ENCODE measurements at places on chromosomes 1 and 21.

- peak; percentile 57 for DNase-seq
Measured at GRCh38 chr1:1291548-1292441, 11.6 kb downstream of the SCNN1D start.

GRCh38 chr1:91697416-91697815, 188.5 kb downstream of the TGFBR3 start:
- DNase-seq, result peak; percentile 68

DNA sequence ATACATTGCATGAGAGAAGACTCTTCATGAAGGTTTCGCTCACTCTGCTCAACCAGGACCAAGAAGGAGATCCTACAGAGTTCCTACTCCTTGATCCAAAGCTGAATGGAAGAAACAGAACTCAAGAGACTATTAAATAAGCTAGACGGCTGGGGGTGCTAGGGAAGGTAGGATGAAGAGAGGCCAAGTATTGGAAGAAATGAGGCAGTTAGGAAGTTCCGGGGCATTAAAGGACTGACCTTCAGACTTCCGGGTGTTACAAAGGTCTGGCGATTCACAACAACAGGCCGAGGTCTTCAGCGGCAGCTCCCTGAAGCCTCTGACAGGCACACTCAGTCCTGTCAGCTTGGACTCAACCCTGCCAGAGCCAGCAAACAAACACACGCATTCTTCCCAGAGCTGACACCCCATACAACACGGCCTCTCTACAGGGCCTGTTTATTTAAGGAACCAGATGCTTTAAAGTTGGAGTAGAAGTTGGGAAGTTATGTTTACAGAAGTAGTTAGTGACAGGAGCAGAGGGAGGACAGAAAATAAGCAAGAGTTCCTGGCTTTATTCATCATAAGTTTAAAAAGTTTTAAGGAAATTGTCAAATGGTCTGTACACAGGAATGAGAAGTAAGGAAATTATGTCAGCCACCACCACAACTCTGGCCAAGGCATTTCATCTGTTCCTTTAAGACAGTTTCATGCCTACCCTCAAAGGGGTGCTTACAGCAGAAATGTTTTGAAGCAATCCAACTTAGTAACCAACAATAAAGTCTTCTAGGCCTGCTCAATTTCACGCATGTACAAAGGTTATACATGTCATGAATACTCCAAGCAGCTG, 4.7 kb downstream of the SORT1 start:
- no peak for DNase-seq

GRCh38 chr21:33854604-33855003, 61.0 kb downstream of the ATP5PO start:
- DNase-seq, result no peak

DNA sequence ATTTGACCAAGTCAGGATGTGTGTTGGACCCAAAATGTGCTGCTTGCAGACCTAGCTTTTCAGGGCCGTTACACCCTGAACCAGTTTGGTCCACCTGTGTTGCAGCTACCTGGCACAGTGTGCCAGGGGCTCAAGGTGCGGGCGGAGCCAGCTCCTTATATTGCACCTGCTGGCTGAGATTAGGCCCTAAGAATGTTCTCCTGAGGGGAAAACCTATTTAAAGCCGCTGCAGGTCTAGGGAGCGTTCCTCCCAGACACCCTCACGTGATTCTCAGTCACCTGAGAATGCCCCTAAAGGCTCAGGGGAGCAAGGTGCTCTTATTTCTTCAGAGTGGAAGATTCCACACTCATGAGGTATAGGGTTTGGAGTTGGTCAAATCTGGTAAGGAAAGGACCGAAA, 12.0 kb downstream of the GSTM3 start:
- DNase-seq, result no peak

- DNase-seq, result no peak
Measured at GRCh38 chr1:200107004-200107470, 79.5 kb downstream of the NR5A2 start.

GRCh38 chr1:78048446-78048845, 2.7 kb downstream of the GIPC2 start:
- DNase-seq, result no peak

- no peak for DNase-seq
Measured at GRCh38 chr1:178579095-178579494, 66.2 kb downstream of the TEX35 start.

DNA sequence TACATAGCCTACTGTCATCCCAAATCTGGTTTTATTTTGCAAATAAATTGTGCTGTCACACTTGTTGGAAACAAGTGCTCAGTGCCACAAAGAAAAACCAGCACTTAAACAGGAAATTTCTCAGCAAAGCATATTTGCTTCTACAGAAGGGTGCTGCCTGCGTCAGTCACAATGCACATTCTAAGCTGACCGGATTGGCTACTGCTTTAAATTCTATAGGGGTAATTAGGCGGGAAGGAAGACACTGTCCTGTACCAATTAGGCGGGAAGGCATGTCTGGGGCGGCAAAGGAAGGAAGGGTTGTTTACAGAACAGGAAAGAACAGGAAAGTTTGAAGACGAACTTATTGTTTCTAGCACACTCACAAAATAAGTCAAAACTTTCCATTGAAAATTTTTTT, 2.8 kb downstream of the IFI16 start:
- DNase-seq, result peak; percentile 79

- DNase-seq, result no peak
Measured at GRCh38 chr1:201450721-201451291, 18.2 kb downstream of the PHLDA3 start.

DNA sequence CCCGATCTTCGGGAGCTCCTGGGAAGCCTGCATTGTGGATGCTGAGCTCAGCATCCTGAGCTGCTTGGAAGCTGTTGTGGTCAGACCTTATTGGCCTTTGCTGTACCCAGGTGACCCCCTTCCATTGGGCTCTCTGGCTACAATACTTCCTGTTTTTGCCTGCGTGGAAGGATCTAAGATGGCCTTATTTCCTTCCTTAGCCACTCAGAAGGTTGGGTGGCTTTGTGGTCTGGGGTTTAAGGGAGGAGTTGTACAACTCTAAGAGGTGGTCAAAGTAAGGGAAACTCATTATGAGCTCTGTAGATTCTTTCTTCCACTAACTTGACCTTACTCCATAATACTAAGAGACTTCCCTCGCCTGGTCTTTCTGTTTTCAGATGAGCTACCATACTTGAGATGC, 17.7 kb downstream of the PFKFB2 start:
- no peak for DNase-seq

- no peak for DNase-seq
Measured at GRCh38 chr1:198623752-198624647, 14.8 kb upstream of the PTPRC start.

DNA sequence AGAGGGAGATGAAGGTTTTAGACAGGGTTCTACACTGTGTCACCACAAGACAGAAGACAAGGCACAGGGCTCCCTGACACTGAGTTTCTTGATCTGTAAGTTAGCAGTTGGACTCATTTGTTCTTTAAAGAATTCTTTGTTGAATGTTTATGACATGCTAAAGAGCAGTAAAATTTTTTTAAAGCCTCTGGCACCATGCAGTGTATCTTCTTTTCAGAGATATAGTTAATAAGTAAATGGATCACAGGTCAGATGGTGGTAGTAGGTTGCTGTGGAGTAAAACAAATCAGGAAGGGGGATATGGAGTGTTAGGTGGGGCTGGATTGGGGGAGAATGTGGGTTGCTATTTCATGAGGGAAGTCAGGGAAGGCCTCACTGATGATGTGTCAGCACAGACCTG, 2.0 kb downstream of the CLCA4 start:
- no peak for DNase-seq

- DNase-seq, result no peak
Measured at GRCh38 chr1:165683848-165684485, 14.4 kb downstream of the ALDH9A1 start.

- DNase-seq, result no peak
Measured at GRCh38 chr1:173393659-173394000, 83.5 kb upstream of the PRDX6 start.

- DNase-seq, result no peak
Measured at GRCh38 chr21:36030581-36031189, 29.6 kb downstream of the SETD4 start.

DNA sequence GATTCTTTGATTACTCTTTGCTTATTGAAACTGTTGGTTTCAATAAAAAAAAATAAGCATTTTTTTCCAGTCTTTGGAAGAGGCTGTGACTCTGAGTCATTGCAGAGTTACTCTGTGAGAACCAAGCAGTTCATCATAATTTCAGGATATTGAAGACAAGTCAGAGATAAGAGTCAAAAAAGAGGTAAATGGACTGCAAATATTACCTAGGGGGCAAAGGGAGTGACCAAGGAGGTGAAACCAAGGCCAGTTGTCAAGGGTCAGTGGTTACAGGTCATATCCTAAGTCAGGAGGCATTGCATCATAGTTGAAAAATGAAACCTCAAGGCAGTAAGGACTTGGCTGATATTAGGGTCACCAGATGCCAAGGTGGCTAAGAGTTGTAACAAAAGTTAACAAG, 597.1 kb upstream of the USP24 start:
- no peak for DNase-seq

DNA sequence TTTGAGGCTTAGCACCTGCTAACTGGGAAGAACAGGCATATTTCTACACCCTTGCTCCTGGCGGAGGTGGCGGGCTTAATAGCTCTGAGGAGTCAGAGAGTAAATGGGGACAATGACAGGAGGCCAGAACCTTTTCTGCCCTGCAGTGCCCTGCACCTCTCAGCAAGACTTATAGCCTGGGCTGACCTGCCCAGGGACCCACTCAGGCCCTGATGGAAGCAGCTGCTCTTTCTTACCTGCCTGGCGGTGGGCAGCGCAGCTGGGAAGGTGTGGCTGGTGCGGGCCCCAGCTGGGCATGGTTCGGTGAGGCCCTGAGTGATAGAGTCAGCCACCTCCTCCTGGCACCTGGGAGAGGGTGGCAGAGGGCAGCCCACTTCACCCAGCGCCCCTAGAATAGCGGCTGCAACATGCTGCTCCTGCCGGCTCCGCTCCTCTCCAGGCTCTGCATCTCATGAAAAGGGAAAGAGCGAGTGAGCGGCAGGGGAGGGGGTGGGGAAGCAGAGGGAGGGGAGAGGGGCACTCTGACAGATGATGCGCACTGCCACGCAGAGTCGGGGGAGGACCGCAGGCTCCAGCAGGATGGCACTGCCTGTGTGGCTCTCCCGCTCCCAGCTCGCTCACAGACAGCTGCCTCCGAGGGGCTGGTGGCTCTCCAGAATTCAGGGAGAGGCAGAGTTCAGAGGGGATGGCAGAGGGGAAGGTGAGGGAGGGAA, at the start of gene RGS8:
RGS8 (minus strand) TSS at position 472 of the 713 bp plus-strand sequence. CDS start 14,938 bp downstream, outside the sequence.
- DNase-seq, result no peak

DNA sequence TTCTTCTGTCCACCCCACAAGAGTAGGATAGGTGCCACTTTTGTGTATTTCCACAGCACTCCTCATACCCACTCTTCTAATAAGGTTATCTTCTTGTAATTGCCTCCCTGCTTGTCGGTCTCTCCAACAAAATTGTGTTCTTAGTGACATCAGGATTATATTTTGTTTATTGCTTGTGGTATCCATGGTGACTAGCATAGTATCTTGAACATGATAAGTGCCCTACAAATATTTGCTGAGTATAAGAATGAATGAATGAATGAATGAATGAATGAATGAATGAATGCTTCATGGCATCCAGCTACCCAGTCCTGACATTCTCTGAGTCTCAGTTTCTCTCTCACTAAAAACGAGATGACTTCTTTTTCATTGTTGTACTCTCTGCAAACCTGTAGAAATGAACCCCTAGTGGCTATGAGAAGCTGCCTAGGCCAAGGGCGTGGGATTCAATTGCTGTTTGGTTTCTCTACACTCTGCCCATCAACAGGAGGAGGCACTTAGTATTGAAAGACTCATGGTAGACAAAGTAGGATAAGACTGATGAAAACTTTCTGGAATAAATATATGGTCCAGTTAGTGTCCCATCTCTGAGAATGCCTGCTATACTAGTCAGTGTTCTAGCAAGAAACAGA, 121.0 kb downstream of the TMEM53 start:
- no peak for DNase-seq

DNA sequence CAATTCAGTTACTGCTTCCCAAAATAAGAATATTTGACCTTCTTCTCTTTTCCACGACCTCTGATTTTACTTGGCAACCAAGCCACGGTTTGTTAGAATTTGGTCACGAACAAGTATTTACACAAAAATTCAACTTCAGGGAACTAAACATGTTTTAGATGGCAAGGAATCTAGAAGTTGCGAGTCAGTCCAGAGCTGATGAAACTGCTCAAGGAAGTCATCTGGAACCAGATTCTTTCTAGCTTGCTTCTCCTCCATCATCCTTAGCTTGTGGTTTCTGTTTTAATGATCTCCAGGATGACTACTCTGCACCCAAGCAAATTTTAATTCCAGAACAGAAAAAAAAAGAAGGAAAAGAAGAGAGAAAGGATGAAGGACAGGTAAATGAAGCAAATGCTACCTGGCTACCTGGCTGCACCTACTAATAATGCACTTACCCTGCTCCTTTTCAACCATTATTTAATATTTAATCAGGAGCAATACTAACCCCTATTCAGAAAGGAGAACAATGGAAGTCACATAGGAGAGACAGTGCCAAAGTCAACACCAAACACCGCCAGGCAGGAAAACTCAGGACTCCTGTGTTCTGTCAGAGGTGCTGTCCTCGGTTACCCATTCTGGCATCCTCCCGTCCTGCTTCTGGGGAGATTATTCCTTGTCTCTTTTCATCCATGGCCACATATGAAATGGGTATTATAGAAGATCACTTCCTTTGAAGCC, 54.2 kb upstream of the RGS7 start:
- DNase-seq, result no peak

DNA sequence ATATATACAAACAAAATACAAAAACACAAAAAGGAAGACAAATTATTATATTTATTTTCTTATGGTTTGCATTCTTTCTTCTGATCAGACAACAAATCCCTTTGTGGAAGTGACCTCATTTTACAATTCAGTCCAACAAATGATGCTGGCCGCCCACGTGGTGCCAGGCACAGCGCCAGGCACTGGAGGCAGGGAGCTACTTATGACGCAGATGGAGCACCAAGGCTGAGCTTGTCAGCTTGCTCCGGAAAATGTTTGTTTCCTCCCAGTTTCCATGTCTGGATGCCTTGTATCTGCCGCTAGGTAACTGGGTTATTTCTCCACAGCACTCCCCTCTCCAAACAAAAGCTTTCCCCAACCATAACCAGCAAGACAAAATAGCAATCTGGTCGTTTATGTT, 30.7 kb upstream of the CD34 start:
- DNase-seq, result no peak

DNA sequence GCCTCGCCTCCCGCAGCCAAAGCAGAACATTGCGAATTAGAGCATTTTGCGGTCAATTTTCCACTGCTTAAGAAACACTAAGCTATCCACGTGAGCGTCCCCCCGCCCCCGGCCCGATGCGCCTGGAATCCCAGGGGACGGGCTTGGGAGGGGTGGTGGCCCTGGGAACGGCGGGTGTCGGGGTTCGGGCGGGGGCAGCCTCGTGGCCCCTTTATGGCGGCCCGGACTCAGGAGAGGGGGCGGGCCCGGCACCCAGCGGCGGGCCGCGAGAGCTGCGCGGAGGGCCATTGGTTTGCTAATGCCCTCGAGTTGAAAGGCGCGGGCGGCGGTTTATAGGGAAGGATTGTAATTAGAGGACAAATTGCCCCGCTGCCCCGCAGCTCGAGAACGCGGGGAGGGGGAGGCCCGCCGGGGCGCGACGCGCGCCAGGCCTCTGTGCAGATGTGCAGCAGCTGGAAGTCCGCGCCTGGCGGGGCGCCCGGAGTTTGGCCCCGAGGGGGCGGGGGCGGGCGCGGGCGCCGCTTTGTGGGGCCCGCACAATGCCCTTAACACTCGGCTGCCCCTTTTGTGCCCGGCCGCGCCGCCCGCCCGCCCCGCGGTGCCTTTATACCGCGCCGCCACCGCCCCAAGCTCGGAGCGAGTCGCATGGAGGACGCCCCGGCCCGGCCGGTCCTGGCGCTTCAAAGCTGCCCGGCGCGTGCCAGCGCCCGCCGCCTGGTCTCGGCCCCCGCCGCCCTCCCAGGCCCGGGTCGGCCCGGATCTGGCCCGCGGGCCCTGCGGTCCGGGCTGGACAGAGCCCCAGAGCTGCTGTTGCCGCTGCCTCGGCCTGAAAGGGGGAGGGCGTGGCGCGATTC, 1.9 kb upstream of the HES3 start:
- no peak for DNase-seq

Data from stimulated activated CD4-positive, alpha-beta T cell treated with anti-CD3 and anti-CD28 coated beads, Interleukin-1b, Interleukin-23, amount 100 ng/mL, for 48 hours (primary cell).